ENCODE measurements at places on chromosomes 3 and 15.
A peak's percentile ranks its signal among the peaks of the same experiment; 100 is the strongest.

DNA sequence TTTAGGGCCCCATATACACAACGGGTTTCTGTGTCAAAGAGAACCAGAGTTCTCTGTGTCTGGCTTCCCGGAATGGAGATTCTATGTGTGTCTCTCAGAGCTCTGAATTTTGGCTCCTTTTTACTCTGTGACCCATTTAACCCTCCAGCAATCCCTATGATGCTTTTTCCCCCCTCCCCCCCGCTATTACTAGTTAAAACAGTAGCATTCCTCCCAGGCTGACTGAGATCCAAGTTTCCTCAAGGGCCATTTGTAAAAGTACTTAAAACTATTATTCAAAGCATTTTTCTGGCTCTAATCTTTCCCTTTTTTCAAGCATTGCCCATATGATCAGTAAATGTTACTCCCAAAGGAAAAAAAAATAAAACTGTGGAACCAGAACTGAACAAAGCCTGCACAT is 6.6 kb upstream of the STAC start:
- DNase-seq = no peak

GRCh38 chr15:75966073-75966472 is 46.2 kb downstream of the NRG4 start:
- DNase-seq = no peak

- no peak for DNase-seq
Observed at GRCh38 chr3:187830181-187830580, 84.9 kb upstream of the BCL6 start.

DNA sequence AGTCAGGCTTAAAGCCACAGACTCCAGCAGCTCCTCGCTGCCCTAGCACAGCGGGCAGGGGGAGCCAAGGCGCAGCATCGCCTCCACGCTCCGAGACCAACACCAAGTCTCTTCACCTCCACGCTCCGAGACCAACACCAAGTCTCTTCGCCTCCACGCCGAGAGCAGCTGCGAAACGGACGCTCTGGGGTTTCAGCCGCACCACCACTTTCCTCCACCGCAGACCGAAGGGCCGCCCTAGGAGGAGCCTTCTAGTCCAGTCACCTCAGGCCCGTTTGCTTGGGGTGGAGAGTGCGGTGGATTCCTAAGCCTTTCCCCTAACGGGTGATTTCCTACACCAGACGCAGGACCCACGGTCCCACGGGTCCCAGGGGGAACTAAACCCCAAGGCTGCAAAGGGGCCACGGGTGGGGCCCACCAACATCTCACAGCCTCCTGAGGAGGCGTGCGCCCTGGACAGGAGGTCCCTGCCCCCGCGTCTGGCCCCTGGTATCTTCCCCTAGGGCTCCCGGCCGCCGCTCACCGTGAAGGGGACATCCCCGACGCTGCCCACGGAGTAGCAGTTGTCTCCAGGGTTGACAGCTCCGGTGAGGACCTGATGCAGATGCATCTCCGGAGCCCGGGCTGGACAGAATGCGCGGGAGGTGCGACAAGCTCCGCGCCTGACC is 501 bp downstream of the DMXL2 start:
- DNase-seq = peak; percentile 3

DNA sequence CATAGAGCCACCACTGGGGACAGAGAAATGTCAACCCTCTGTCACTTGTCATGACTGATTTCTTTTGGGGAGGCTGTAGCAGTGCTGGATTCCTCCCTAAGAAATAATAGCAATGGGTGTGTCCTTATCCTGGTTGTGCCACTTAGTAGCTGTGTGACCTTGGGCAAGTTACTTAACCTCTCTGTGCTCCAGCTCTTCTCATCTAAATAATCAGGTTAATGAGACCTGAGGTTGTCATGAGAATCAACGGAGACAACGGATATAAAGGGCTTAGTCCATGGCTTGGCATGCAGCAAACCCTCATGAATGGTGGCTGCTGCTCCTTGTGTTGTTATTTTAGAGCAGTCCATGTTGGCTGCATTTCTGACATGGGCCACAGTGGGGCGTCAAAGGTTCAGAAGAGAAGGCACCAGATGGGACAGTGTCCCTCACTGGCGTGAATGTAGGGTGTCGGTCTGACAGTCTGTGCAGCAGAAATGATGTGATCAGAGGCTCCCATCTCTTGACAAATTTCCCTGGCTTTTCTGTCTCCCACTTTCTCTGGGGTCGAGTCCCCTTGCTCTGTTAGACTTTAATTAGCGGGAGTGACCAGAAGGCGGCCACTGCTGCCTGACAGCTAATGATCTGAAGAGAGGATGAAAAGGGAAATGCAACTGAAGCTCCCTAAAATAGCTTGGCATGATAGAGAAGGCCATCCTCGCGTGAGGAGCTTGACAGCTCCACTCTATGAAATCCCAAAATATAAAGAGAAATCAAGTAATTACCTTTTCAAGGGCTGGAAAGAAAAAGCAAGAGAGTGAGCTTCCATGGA is 209.4 kb downstream of the CADPS start:
- DNase-seq = no peak

DNA sequence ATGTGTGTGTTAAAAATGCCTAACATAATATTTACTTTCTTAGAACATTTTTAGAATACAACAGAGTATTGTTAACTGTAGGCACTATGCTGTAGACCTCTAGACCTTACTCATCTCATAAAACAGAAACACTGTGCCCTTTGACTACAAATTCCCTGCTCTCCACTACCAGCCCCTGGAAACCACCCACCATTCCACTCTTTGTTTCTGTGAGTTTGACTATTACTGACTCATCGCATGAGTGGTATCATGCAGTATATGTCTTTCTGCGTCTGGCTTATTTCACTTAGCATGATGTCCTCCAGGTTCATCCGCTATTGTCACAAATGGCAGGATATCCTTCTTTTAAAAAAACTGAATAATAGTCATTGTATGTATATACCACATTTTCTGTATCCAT is 216.7 kb upstream of the CFAP20DC start:
- no peak for DNase-seq

- no peak for DNase-seq
Observed at GRCh38 chr15:67157521-67158252, 92.3 kb downstream of the SMAD3 start.
